ENCODE measurements at places on chromosomes 6 and 20.

DNA sequence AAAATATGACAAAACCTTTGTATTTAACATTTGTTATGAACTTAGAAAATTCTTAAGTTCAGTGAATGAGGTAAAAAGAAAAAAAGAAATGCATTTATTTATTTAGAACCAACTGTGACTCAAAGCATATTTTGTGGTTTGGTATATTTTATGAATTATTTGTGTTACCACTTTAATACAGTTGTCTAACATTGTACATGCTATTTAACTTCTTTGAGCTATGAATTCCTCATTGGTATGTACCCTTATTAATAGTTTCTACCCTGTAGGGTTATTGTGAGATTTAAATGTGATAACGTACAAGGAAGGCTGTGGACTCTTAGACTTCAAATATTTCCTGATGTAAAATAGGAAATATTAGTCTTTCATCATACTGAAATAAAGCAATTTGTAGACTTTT lies 162.6 kb downstream of the MMUT start:
- DNase-seq = no peak

DNA sequence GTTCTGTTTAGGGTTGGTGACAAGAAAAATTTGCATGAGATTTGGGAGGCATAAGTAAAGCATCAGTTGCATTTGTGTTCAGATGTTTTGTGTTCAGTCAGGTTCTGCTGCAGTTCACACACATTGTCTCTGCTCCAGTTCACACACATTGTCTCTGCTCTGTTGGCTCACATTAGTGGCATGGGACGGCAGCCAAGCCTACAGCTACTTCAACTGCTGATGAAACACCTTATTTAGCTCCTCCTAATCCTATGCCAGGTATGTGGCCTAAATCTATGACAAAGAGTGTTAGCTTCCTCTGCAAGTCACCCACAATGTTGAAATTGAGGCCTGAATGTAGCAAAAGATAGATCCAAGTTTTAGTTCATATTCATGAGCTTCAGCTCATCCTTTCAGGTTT lies 278.1 kb upstream of the SYNCRIP start:
- DNase-seq = no peak

DNA sequence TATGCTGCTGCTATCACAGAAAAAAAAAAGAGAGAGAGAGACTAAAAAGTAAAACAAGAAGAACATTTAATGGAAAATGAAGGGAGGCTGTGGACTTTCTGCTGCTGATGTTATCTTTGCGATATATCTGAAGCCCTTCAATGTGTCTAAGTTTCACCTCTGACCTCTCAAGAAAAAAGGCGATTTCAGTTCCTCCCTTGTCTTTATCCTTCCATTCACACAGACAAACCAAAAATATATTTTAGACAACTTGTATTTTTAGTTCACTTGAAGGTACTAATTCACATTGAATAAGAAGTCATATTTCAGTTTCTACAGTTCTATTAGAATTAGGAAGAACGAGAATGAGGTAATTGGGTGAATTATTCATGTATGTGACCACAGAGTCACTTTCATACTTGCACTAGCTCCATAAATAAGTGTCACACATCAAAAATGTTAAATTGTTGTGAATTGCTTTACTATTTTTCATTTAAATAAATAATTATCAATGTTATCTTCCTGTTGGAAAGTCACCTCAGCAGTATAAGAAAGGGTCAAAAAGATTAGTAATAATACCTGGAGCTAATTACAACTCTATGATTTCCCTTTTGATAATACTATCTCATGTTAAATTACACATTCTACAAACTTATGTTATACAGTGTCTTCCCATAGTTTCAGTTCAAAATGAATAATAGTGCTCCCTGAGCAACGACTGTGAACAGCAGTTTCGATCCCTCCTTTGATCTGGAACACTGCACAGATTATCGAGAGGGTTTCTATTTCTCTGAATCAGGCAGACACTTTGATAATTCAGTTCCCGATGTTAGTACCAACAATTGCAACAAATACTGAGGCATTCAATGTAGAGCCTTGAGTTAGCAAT lies 85.2 kb upstream of the PLCB4 start:
- no peak for DNase-seq

GRCh38 chr6:38193481-38194281 lies 374.2 kb downstream of the ZFAND3 start:
- no peak for DNase-seq

- no peak for DNase-seq
Observed at GRCh38 chr6:31114970-31115849, 610 bp downstream of the PSORS1C1 start.

DNA sequence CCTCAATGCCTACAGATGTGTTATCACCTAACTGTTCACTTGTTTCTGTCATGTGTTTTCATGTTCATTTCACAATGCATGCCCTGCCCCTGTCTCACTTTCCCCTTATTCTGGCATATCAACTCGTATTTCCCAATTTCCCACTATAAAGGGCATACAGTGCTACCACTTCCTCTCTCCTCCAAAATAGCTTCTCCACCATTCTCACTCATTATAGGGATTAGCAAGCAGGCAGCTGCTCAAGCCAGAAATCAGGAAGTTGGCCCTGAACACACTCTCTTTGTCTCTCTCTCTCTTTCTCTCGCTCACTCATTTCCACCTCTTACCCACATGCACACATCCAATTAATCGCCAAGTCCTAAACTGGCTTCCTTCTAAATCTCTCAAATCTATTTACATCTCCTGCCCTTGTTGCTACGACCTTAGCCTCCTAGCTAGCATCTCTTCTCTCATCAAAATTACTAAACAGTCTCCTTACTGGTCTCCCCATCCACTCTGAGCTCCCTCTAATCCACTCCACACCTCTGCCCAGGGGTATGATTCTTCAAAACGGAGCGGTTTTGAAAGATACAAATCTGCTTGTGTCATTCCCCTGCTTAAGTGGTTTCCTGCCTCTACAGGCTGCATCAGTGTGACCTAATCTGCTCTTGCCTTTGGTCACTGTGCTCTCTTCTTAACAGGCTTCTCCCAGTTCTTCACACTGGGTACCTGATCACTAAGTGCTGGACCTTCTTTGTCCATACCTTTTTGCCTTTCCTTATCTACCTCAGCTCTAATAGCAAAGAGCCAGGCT lies 196.2 kb downstream of the BTBD9 start:
- DNase-seq = no peak

- no peak for DNase-seq
Observed at GRCh38 chr6:161828355-161828754, 554.5 kb upstream of the AGPAT4 start.

- no peak for DNase-seq
Observed at GRCh38 chr6:53752440-53752839, 42.4 kb upstream of the LRRC1 start.

DNA sequence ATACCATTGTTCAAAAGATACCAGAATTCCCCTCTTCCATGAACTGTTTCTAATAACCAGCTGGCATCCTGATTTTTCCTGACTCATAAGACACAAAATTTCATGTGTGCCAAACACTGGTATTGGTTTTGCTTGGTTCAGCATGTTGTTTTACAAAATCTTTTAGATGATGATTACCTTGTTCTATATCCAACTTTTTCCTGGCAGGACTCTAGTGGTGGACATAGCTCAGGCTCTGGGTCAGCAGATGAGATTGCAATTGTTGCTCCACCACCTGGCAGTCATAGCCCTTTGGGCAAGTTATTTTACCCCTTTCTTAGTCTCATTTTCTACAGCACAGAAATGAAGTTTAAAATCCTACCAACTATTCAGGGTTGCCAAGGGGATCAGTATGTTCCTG lies 6.2 kb downstream of the TRIM38 start:
- DNase-seq = no peak

DNA sequence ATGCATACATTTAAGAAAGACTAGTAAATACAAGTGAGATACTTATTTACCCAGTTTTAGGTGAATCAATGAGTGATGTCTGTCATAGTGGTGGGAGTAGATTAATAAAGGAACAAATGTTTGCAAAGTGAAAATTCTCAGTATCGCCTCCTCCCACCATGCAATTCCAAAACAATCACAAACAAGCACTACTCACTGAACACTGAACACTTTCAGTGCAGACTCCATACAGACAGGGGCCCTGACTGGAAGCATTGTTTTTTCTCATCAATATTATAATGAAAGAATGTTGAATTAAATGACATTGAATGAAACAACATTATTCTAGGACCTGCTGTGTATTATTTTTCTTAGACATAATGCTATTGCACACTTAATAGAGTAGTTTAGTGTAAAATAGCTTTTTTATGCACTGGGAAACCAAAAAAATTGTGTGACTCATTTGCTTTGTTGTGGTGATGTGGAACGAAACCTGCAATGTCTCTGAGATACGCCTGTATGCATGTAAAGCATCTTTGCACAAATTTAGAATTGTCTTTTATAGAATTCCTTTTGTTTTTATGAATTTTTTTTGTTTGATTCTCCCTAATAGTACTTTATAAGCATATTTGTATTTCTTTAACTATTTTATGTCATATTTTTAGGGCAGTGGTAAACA lies 317.5 kb downstream of the UTRN start:
- DNase-seq = no peak

- no peak for DNase-seq
Observed at GRCh38 chr6:128070406-128070805, 169.5 kb upstream of the THEMIS start.
